ENCODE measurements at places on chromosomes 6 and 20.

GRCh38 chr6:168598251-168599117, 157.5 kb downstream of the SMOC2 start:
- no peak for DNase-seq

GRCh38 chr6:149898966-149899365, 1.1 kb upstream of the RAET1E start:
- no peak for DNase-seq

- no peak for DNase-seq
Observed at GRCh38 chr6:24340998-24341938, 16.6 kb downstream of the DCDC2 start.

GRCh38 chr20:14470977-14471661, 133.7 kb upstream of the FLRT3 start:
- no peak for DNase-seq
